ENCODE measurements at places on chromosomes 5 and 9.

DNA sequence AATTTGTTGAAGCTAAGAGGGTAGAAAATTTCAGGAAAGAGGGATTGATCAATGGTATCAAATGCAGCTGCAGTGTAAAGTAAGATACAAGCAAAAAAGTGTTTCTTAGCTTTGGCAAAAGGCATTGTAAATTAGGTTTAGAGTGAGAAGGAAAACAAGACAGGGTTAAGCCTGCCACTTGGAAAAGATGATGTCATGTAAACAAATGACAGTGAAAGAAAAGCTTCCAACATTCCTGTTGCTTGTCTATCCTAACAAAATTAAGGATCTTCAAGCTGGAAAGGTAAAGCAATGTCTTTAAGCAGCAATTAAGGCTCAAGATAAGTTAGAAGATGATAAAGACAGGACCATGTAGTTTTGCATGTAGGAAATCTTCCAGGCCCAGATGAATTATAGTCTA is 139.1 kb upstream of the PPP2R2B start:
- no peak for DNase-seq

DNA sequence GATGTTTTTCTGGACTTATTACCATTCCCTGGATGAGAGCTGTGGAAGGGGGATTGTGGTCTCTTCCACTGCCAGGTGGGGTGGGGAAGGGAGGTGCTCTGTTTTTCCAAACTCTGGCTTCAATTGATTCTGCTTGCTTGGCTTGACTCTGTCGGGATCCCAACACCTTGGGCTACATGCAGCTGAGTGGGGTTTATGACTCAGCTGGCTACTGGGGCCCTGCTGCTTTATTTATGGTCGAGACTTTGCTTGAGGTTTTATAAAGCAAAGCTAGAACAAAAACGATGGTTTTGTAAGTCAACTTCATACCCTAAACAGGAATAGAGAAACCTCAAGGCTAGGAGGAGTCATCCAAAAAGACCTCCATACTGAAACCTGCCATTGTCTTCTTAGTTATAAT is 76.3 kb downstream of the AOPEP start:
- no peak for DNase-seq

DNA sequence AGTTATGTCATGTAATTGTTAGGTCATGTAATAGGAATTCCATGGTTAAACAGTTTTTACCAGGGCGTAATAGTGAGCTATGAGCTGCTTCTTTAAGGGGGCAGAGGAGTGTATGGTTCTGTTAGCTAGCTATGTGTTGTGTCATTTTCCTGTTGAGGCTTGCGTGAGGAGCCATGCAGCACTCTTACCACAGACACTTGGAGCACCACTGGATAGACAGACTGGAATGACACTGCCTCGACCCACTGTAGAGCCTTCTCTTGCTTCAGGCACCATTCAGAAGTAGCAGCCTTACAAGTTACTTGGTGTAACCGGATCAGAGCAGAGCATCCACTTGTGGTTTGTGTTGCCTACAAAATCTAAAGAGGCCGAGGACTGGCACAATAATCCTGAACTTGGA is 28.3 kb upstream of the STOM start:
- no peak for DNase-seq

DNA sequence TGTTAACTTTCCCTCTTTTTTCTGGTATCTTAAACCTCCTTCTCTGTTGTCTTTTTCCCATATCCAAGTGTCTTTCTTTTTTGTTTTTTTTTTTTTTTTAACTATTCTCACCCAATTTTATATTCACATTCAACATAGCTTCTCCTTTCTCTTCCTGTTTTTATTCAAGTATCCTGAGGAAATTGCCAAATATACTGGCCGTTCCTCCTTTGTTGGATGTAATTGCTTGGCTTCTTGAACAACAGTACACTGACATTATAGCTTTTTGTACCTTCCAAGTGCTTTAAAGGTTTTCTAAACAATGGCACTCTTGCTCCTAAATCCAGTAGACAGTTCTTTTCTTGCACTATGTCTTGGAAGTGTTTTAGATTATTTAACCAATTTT is 1146.8 kb downstream of the MAT2B start:
- DNase-seq = no peak

GRCh38 chr5:79008362-79008761 is 23.3 kb upstream of the ARSB start:
- no peak for DNase-seq

GRCh38 chr5:119426057-119426456 is 26.2 kb upstream of the HSD17B4 start:
- DNase-seq = no peak

GRCh38 chr5:152185547-152186245 is 219.4 kb downstream of the NMUR2 start:
- DNase-seq = no peak

GRCh38 chr5:135466178-135467050 is 14.3 kb upstream of the TIFAB start:
- peak; percentile 44 for DNase-seq

- no peak for DNase-seq
These were observed 13.8 kb downstream of the RALGDS start for GRCh38 chr9:133107245-133107722.

DNA sequence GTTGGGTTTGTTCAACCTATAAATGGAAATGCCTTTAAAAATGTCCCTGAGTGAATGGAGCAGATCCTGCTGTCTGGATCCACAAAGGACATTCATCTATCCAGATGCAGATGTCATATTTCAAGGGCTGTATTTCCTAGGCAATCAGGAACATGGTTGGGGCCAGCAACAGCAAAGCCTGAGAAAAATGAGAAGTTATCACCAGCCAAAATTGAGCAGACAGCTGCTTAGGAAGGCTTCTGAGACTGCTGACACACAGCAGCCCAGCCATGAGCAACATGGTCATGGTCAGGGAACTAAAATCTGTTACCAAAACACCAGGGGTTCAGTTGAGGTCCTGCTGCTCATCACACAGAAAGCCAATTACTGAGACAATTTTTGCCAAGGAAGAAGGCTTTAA is 9.2 kb upstream of the IL7R start:
- no peak for DNase-seq

- no peak for DNase-seq
These were observed 84.7 kb downstream of the HSD17B3 start for GRCh38 chr9:96217294-96217707.

- DNase-seq = no peak
These were observed 39.0 kb downstream of the DROSHA start for GRCh38 chr5:31492869-31493268.

DNA sequence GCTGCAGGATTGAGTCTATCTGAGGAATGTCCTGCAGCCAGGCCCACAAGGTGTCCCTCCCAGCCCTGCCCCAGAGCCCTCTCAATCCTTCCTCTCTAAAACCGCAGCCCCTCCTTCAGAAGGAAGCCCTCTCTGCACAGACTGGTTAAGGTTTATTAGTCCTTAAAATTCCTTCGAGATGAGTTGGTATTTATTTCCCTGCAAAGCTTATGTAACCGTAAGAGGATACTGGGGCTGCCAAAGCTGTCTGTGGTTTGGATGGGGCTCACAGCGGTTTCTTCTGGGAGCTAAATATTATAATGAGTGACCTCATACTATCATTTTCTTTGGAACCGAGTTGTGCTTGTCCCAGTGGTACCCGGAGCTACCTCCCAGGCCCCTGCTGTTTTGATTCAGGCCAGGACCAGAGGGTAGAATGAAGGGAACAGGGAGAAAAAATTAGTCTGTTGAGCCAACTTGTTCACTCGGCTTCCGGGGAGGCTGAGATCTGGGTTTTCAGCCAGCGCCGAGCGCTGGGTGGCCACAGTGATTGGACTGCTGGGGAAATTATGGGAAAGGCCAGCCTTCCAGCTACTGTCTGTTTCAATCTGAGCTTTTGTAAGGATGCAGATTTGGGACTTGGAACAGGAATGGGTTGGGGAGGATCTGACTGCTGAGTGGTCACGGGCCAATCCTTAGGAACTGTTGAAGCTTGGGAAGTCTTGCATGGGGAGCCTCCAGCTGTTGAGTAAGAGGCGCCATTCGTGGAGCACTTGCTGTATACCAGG is 107.5 kb downstream of the NDFIP1 start:
- DNase-seq = no peak

- DNase-seq = no peak
These were observed 8.2 kb upstream of the PARP8 start for GRCh38 chr5:50658246-50658645.

GRCh38 chr5:1503241-1504068 is 20.3 kb downstream of the LPCAT1 start:
- no peak for DNase-seq

DNA sequence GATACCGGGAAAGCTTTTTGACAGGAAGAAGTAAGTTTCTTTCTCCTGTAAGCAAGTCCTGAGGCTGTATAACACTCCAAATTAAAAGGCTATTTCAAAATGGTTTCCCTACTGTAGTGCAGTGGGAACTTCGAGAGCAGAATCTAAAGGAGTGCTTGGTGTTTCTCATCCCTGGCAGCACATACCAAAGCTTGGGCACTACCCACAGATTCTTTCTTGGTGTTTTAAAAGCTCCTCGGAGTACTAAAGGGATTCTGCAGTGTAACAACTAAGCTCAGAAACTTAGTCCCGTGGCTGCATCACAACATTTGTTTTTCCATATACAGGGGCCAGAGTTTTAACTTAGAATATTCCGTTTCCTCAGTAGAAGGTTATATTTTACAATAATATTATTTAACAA is 5.6 kb upstream of the APC start:
- DNase-seq = no peak
